ENCODE measurements at places on chromosomes 6 and 20.

GRCh38 chr6:151375833-151376232 lies 15.5 kb downstream of the ZBTB2 start:
- DNase-seq, result no peak

DNA sequence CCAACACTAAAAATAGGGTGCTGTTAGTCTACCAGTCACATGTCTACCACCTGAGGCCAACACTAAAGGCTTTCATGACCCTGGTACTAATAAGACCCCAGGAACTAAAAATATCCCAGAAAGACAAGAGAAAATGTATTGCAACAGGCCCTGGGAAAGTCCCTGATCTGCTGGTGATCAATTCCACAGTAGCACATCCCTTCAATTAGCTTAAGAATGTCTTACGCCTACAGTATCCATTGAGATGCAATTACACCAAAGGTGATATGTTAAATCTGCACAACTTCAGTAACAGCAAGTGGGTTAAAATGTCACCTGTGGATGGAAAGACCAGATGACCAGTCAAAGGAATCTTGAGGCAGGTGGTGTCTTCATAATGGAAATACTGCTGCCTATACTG lies 3.1 kb downstream of the SEMG1 start:
- no peak for DNase-seq

DNA sequence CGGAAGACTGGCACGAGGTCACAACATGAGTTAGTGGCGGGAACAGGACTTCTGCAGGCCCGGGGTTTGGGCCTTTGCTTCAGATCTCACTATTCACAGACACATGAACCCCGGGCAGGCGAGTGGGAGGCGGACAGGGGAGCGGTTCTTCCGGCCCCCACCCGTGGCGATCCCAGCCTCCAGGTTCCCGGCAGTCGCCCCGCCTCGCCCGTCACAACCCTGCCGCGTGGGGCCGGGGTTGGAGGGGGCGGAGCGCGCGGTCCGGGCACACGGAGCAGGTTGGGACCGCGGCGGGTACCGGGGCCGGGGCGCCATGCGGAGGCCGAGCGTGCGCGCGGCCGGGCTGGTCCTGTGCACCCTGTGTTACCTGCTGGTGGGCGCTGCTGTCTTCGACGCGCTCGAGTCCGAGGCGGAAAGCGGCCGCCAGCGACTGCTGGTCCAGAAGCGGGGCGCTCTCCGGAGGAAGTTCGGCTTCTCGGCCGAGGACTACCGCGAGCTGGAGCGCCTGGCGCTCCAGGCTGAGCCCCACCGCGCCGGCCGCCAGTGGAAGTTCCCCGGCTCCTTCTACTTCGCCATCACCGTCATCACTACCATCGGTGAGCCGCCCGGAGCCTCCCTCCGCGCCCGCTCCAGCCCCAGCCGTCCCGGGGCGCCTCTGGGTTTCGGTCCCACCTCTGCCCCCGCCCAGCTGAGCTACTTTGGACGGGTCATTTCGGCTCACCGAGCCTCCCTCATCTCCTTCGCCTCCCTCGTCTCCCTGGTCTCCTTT lies at the start of gene KCNK15:
TSS of gene KCNK15 (plus strand) at position 268 of the 769 bp plus-strand sequence. CDS start at position 314, 46 bp downstream.
- DNase-seq, result no peak

- DNase-seq, result no peak
These were observed 104.9 kb downstream of the OGFRL1 start for GRCh38 chr6:71393471-71393870.

DNA sequence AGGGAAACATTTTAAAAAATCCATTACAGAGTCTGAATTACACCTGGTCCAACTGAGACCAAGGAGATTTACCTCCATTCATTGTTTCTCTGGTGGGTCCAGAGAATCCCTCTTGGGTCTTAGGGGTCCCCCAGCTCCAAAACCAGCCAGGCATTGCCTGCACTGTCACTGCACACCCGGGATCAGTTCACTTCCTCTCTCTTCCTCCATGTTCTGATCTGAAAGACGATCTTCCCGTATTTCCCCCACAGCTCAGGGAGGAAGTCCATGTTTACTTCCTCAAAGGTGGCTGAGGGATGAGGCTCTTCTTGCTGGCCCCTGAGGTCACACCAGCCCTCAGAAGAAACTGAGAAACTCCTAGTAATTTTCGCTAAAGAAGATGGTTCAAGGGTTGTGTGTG lies 159.7 kb downstream of the BMP7 start:
- DNase-seq, result no peak

DNA sequence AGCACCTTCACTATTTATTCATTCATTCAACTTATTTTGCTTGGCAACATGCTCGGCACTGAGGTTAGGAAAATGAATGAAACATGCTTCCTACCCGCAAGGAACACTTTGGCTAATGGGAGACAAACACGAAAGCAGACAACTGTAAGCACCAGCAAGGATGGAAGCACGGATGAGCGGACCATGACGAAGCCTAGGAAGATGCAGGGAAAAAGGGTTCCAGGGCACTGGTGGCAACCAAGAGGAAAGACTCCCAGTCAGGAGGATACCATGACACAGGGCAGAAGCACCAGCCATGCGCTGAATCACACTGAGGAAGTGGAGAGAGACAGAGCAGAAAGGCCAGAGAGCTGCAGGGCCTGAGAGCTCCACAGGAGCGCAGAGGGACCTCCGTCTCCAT lies 9.8 kb downstream of the PDE10A start:
- DNase-seq, result no peak

- no peak for DNase-seq
These were observed 185.8 kb upstream of the PRDM1 start for GRCh38 chr6:105900125-105900937.

- DNase-seq, result no peak
These were observed 226.1 kb upstream of the GJE1 start for GRCh38 chr6:141906569-141907080.
